Stimulated activated CD8-positive, alpha-beta memory T cell treated with anti-CD3 and anti-CD28 coated beads, Interleukin-7, amount 100 ng/mL, for 1 hour (primary cell): ENCODE measurements at places on chromosomes 12 and 14.

- DNase-seq, result no peak
These were observed 70.0 kb downstream of the ARMH4 start for GRCh38 chr14:58082011-58082410.

DNA sequence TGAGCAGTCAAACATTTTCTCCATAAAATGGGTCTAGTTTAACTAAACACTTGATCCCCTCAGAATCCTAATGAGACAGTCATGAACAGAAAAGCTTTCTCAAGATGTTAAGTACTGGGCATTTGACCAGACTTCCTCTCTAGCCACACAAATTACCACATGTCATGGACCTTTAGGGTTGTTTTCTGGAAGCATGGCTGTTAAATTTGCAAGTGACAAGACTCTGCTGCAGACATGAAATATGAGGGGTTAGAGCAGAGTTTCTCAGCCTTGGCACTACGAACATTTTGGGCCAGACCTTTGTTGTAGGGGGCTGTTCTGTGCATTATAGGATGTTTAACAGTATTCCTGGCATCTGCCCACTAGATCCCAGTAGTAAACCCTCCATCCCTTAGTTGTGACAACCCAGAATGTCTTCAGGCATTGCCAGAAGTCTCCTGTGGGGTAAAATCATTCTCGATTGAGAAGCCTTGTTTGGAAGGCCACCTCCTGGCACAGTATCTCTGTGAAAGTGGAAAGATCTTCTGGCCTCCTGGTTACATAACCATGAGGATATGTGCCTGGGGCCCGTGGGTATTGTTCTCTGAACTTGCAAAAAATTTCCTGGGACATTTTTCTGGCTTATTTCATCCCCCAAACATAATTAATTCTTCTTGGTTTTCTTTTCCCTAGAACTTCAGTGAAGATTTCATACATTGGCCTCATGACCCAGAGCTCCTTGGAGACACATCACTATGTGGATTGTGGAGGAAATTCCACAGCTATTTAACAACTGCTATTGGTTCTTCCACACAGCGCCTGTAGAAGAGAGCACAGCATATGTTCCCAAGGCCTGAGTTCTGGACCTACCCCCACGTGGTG lies 4.3 kb downstream of the TMEM106C start:
- DNase-seq, result no peak

DNA sequence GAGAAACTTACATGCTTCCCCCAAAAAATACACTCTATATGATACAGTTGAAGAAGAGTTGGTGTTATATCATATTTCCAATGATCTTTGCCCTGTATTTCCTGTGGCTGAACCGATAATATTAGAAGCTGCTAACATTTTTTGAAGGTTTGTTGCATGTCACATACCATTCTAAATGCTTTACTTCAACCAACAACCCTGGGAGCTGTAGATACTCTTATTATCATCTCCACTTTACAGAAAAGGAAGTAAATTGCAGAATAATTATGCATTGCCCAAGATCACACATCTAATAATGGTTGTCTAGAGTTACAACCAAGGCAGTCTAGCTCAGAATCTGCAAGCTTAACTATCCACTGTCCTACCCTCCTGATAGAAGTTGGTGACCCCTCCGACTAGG lies 182.8 kb downstream of the NUAK1 start:
- no peak for DNase-seq

GRCh38 chr12:132235116-132235820 lies 91.0 kb downstream of the NOC4L start:
- DNase-seq, result no peak

- DNase-seq, result no peak
These were observed 47.9 kb downstream of the GALC start for GRCh38 chr14:87944987-87945604.

- DNase-seq, result no peak
These were observed 66.7 kb downstream of the SLC24A4 start for GRCh38 chr14:92389598-92390158.

DNA sequence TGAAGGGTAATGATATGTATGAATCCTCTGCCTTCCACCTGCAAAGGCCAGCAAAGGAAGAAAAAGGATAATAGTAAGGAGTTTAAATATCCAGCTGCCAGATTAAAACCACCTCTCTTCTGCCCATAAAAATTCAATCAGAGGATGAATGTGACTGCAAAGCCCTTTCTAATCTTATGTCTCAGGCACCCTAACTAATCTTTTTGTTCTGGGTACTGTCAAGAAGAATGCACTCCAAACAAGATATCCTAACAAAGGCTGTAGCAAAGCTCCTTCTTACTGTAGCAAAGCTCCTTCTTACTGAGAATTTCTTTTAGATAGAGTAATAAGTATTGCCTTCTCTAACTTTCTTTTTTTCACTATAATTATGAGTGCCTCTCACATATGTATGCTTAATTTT lies 91.8 kb downstream of the ST8SIA1 start:
- DNase-seq, result no peak

GRCh38 chr12:106956048-106956578 lies 406 bp downstream of the TMEM263 start:
- peak; percentile 16 for DNase-seq

DNA sequence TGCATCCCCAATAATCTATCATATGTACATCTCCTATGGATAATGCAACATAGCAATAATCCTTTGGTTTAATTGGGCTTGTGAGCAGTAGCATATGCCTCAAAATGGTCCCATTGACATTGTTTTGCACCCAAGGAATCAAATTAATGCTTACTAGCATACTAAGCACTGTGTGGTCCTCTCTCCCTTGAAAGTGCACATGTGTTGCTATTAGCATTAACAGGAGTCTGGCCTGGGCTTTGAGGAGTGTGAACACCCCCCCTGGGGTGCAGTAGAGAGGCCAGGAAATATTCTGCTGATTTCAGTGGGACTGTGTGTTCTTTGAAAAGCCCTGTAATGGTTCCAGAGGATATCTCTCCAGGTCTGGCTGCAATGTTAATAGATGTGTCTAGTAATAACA lies 1148.4 kb downstream of the VRK1 start:
- no peak for DNase-seq

- DNase-seq, result no peak
These were observed 21.1 kb upstream of the ADAM20 start for GRCh38 chr14:70555890-70556289.

GRCh38 chr14:103867523-103867953 lies 20.2 kb upstream of the PPP1R13B start:
- DNase-seq, result no peak

DNA sequence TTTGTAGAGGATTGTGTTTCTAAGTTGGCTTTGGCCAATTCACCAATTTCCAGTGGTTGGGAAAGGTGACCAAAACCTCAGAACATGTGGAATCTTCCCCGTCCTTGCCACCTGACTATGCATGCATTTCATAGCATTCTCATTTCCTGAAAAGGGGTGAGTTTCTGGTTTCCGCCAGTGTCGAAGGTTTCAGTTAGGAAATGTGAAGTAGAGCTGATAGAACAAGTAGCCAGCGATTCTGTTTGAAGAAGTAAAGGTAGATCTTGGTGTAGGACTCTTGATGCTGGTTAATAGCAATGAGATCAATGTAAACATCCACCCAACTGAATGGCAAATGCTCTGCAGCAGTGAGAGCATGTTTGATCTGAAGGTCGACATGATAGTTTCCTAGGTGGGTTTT lies 15.9 kb downstream of the SMOC1 start:
- no peak for DNase-seq

- DNase-seq, result no peak
These were observed 70.3 kb upstream of the STXBP6 start for GRCh38 chr14:25120261-25120660.

GRCh38 chr14:102775855-102776760 lies 1.1 kb upstream of the TRAF3 start:
- DNase-seq, result no peak

GRCh38 chr14:68011406-68012028 lies 191.9 kb downstream of the RAD51B start:
- no peak for DNase-seq

GRCh38 chr14:31106768-31107167 lies 80.6 kb upstream of the STRN3 start:
- no peak for DNase-seq

GRCh38 chr12:4133636-4134447 lies 139.7 kb upstream of the CCND2 start:
- DNase-seq, result no peak

DNA sequence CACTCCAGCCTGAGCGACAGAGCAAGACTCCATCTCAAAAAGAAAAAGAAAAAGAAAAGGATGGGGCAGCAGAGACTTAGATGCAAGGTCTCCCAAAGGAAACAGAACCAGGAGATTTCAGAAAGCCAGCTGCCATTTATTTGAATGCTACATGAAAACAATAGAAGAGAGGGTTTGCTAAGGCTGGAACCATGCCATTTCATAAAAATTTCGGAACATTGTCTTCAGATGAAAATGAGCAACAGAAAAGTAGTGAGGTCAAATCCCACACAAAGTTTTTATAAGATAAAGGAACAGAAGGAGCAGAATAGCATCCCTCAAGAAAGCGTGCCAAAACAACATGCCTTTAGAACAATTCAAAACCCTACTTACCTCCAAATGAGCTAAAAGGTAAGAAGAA lies 175.3 kb downstream of the ETV6 start:
- no peak for DNase-seq

- no peak for DNase-seq
These were observed 30.2 kb upstream of the CPM start for GRCh38 chr12:68962877-68963855.

- DNase-seq, result no peak
These were observed 596.2 kb upstream of the TMEM132C start for GRCh38 chr12:127670796-127671195.
